ENCODE measurements at places on chromosomes 1 and 21.

GRCh38 chr1:204475656-204476432 lies 18.8 kb downstream of the PIK3C2B start:
- DNase-seq, result no peak

DNA sequence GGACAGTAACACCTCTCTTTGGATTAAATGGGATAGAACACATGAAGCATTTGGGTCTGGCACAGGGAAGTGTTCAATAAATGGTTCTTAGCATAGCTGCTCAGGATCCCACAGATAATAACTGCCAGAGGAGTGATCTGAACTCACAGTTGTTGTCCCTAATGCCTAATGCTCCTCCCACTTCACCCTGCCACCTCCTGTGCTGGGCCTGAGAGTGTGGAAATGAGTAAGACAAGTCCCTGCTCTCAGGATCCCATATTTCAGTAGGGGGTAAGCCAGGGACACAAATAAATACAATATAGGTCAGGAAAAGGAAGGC lies 19.9 kb upstream of the FOXO6 start:
- no peak for DNase-seq

DNA sequence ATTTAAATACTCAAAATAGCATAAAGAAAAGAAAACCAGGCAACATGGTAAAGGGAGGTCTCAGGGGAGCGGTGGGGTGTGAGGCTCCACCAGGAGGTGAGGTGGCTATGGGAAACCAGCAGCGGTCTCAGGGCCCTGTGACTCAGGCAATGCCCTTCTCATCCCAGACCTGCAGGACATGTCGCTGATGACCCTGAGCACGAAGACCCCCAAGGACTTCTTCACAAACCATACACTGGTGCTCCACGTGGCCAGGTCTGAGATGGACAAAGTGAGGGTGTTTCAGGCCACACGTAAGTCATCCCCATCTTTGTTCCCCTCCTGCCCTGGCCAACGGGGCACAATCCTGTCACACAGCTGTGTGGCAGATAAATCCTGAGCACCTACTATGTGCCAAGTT lies 31.5 kb downstream of the PADI4 start:
- no peak for DNase-seq

GRCh38 chr1:59432531-59433439 lies 135.9 kb downstream of the FGGY start:
- no peak for DNase-seq

- DNase-seq, result no peak
These were observed 742 bp downstream of the POLR3GL start for GRCh38 chr1:145965119-145965744.

Measured in BE2C (cell line).